ENCODE measurements at places on chromosomes 4 and X. TPM values are rescaled to one million over a fixed set of nuclear protein-coding genes. Genes with fewer than 3 reads are reported as not detected.

GRCh38 chr4:8582436-8582835, 2.2 kb downstream of the GPR78 start:
- H3K36me3 ChIP-seq = no peaks in the 10 kb centered on the region
- H3K4me1 ChIP-seq = peaks cover 5% of the 10 kb centered on the region
- no peak for DNase-seq
- H3K27me3 ChIP-seq = peaks cover 6% of the 10 kb centered on the region
- no peak overlapping the region for H3K4me3 ChIP-seq
- no peak overlapping the region for H3K27ac ChIP-seq

DNA sequence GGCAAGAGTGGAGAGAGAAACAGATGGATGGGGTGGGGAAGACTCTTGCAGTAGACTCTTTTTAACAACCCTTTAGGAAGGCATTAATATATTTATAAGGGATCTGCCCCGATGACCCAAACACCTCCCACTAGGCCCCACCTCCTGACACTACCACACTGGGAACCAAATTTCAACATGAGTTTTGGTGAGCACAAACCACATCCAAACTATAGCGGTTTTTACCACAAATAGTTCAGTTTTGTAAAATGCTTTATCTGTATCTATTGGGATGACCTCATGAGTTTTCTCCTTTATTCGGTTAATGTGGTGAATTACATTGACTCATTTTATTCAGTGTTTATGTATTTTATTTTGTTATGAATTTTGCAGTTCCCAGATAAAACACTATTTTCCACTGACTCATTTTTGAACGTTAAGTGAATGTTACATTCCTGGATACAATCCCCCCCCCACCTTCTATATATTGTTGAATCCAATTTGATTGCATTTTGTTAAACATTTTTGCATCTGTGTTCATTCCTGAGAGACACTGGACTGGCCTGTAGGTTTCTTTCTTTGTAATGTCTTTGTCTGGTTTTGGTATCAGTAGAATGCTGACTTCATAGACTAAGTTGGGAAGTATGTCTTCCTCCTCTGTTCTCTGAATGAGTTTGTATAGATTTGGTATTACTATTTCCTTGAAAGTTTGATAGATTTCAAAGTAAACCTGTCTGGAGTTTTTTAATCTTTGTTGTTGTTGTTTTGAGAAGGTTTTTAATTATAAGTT, 13.9 kb upstream of the CPLX1 start:
- H3K27me3 ChIP-seq = no peaks in the 10 kb centered on the region
- DNase-seq = no peak
- peaks cover 3% of the 10 kb centered on the region for H3K36me3 ChIP-seq
- no peak overlapping the region for H3K4me3 ChIP-seq
- no peaks in the 10 kb centered on the region for H3K4me1 ChIP-seq

DNA sequence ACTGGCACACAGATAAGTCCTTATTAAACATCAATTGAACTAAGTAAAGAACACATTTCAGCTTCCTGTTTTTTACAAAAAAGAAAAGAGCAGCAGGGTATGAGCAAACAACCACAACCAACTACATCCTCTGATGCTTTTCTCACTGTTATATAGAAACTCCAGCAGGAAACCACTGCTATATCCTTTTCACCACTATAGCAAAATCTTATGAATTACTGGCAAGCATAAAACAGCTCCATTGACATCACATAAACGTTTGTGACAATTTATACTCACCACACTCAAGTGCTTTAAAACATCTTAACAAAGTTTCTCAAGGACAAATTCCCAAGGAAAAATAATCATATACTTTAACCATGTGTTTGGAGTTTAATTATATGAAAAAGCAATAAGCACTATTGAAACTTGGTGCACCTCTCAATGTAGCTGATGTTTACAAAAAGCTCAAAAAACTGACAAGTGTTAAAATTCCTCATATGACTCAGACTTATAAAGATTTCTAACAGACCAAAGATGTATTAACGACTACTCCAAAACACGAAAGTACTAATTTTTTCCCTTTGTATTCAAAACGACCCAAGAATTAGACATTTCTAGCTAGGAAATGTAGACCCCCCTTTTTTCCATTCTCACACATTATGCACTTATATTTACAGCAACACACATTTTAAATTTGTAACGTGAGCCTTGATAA, 12.9 kb downstream of the GPRIN3 start:
- no peak overlapping the region for H3K27ac ChIP-seq
- H3K4me1 ChIP-seq = peaks cover 10% of the 10 kb centered on the region
- DNase-seq = no peak
- H3K27me3 ChIP-seq = no peaks in the 10 kb centered on the region

DNA sequence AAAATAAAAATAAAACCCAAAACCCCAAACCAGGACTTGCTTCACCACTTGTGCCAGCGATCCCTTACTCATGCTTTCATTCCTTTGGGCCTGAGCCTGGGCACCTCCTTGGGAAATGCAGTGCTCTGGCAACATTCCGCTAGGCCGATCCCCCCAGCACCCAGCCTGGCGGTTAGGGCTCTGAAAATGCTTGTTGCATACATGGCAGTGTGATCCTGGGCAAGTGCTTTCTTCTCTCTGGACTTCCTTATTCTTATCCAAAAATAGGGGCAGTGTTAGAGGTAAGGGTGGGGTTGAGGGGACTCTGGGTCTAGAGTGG, 4.6 kb downstream of the ZNF185 start:
- H3K36me3 ChIP-seq = no peaks in the 10 kb centered on the region
- H3K27ac ChIP-seq = peak overlapping the region; percentile 39
- DNase-seq = no peak
- peaks cover 26% of the 10 kb centered on the region for H3K4me1 ChIP-seq
- no peak overlapping the region for H3K4me3 ChIP-seq
- no peaks in the 10 kb centered on the region for H3K27me3 ChIP-seq

DNA sequence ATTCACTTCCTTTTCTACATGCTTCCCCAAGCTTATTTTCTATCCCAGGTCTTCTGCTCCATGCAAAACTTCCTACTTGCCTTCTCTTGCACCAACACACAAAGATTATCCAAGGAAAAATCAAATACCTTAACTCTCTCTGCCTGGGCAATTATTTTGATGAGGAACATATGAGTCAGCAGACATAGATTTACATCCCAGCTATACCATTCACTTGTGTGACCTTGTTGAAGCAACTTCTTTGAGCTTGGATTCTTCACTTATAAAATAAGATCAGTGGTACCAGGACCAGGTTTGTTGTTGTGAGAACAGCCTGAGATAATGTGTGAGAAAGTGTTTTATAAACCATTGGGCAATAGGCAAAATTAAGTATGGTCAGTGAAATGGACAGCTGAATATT, 39.1 kb upstream of the TMEM192 start:
- H3K4me1 ChIP-seq = no peaks in the 10 kb centered on the region
- no peaks in the 10 kb centered on the region for H3K36me3 ChIP-seq
- H3K27ac ChIP-seq = no peak overlapping the region
- H3K4me3 ChIP-seq = no peak overlapping the region
- DNase-seq = no peak

DNA sequence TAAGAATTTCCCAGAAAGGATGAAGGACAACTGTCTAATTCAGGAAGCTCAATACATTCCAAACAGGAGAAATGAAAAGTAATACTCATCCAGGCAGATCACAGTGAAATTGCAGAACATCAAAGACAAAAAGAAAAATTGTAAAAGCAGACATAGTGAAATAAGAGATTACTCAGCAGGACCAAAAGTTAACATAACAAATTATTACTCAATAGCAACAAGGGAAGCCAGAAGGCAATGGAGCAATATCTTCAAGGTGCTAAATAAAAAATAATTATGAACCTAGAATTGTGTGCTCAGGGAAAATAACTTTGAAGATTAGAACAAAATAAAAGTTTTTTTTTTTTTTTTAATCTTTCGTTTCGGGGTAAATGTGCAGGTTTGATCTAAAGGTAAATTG, 30.5 kb upstream of the ENPP6 start:
- no peak overlapping the region for H3K4me3 ChIP-seq
- no peaks in the 10 kb centered on the region for H3K4me1 ChIP-seq
- H3K27ac ChIP-seq = no peak overlapping the region
- no peaks in the 10 kb centered on the region for H3K27me3 ChIP-seq
- H3K36me3 ChIP-seq = no peaks in the 10 kb centered on the region

- no peaks in the 10 kb centered on the region for H3K36me3 ChIP-seq
- H3K4me3 ChIP-seq = no peak overlapping the region
- no peaks in the 10 kb centered on the region for H3K27me3 ChIP-seq
- no peak for DNase-seq
- H3K27ac ChIP-seq = no peak overlapping the region
Measured at GRCh38 chr4:87868522-87868921, 35.8 kb downstream of the MEPE start.

GRCh38 chr4:157776930-157777528, 395.8 kb downstream of the GASK1B start:
- H3K4me1 ChIP-seq = no peaks in the 10 kb centered on the region
- no peaks in the 10 kb centered on the region for H3K36me3 ChIP-seq
- no peaks in the 10 kb centered on the region for H3K27me3 ChIP-seq

RS1 gene
- not detected for total RNA-seq

Data from vagina (tissue), 2 donors.